ENCODE measurements at places on chromosomes 2 and 18.

DNA sequence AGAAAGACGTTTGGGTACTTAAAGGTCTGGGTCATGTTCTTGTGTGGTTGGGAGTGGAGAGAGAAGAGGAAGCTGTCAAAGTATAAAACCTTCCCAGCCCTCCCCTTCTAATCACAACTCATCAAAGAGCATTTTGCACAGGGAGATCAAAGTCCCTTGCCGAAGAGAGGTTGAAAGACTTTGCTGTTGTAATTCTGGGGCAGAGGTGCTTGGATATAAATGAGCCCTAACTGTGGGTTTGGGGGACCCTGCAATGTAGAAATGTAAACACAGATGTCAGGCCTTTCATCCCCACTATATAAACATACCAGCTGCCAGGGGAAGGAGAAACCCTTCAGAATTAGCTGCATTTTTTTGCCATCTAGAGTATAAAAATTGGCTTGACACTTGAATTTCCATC is 182.1 kb downstream of the ETAA1 start:
- no peak for DNase-seq

DNA sequence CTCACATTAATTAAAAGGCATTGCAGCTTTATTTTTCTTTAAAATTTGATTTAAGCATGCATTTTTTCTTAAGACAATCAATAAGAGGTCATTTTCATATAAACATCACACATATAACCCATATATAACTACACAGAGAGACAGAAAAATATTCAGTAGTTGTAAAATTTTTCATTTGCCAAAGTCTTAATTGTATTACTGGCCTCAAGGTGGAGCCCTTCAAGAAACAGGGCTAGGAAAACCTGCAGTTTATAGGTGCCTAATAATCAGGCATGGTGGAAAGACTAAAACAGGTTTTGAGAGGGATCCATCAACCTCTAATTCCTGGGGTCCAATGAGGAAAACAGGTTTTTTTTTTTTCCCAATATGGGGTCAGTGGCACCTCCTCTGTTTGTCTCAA is 71.3 kb upstream of the ZNF804A start:
- no peak for DNase-seq

DNA sequence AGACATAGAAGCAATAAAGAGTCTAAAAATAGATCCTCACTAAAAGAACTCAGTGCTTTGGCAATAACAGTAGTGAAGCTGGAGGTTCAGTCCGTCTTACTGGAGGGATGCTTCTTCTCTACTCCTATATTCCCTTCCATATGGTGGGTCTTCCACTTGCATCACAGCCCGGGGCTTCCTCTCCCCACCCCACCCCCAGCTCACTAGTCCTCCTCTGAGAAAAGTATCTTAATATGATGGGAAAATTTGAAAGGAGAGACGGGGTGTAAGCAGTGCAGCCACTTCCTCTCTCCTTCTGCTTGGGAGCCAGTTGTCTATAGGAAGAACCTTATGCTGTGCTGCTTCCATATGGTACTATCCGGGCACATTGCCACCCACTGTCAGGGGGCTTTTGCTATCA is 57.2 kb upstream of the SPOPL start:
- no peak for DNase-seq

GRCh38 chr18:29648891-29649290 is 1393.7 kb downstream of the DSC3 start:
- DNase-seq = no peak

GRCh38 chr18:74921057-74921820 is 287.7 kb downstream of the PTGR3 start:
- DNase-seq = no peak

DNA sequence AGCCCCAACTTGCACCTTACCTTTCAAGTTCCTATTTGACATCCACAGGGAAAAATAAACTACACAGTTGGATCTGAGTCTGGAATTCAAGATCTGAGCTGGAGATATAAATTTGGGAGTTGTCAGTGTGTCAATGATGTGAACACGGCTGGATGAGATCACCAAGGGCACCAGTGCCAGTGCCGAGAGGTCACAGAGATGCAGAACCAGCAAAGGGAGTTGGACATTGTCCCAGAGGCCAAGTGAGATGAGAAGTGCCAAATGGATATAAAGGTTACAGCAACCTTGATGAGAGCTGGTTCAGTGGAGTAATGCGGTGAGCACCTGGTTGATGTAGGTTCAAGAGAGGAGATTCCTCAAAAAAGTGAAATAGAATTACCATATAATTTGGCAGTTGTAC is 24.8 kb downstream of the LRRFIP1 start:
- no peak for DNase-seq

DNA sequence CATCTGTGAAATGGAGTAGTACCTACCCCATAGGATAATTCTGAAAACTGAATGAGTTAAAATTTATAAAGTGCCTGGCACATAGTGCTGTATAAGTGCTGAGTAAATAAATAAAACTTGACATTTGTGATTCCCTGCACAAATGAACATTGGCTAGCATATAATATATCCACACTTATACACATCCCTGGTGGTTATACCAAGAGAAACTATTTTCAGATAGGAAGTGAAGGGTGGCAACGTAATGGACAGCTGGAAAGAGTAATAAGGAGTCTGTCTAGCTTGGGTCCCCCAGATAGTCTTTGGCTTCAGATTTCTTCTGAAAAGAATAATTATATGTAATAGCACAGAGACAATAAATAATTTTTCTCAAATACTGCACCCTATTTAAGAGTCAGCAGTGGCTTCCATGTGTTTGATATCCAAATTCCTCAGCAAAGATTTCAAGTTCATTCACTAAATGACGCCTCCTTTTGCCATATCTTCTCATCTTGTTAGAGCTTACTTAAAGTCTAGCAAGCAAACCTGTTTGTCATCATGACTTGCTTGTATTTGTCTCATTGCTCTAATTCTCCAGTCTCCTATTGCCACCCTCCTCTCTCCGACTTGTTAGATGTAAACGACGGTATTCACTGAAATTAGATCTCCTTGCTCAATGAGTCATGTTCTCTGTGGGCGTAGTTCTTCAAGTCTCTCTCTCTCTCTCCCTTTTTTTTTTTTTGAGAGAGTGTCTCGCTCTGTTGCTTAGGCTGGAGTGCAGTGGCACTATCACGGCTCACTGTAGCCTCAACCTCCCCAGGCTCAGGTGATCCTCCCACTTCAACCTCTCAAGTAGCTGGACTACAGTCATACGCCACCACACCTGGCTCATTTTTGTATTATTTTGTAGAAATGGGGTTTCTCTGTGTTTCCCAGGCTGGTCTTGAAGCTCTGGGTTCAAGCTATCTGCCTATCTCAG is 8.7 kb upstream of the ADGRF3 start:
- no peak for DNase-seq

GRCh38 chr2:91974401-91975129 is 2896.7 kb upstream of the TEKT4 start:
- DNase-seq = no peak

DNA sequence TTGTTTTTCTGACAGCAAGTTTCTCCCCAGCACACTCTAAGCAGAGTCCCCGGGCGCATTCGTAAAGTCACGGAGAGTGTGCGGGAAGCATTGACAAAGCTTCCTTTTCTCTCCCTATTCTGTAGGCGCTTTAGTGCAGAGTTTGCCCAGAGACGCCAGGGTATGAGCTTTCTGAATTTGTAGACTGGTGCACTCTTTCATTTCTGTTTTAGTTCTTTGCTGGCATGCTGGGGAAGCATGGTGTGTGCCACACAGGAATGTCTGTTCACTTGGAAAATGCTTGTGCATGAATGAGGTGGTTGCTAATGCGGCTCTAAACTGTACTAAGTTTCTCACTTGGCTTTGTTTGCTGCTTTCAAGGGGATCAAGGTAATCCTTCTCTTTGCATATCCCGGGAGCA is 102.6 kb downstream of the RTN4 start:
- DNase-seq = no peak

GRCh38 chr2:188410504-188411235 is 119.0 kb downstream of the GULP1 start:
- DNase-seq = no peak

- peak; percentile 63 for DNase-seq
Measured at GRCh38 chr2:231545105-231545902, 15.1 kb upstream of the NMUR1 start.

DNA sequence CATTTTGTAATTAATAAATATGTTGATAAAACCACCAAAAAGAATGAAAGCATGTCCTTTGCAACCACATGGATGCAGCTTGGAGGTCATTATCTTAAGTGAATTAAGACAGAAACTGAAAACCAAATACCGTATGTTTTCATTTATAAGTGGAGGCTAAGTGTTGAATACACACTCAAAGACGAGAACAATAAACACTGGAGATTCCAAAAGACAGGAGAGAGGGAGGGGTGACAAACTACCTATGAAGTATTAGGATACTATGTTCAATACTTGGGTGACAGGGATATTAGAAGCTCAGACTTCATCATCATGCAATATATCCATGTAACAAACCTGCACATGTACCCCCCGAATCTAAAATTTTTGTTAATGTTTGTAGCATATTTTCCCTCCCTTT is 7.0 kb downstream of the ERLEC1 start:
- DNase-seq = no peak

DNA sequence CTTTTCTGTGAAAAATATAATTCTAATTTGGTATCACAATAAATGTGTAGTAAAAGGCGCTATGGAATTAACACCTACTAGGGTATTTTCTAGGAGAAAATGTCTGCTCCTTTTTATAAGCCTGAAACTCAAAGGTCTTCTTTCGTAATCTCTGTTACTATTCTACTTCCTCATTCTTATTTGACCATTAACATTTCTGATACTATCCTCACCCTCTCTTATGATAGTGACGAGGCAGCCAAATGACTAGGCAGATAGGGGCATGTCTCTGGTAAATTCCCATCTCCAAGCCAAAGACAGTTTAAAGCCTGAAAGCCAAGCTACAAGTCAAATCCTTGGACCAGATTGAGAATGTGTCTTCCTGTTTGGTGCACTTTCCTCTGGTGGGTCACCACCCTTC is 251.7 kb downstream of the LRRTM4 start:
- DNase-seq = no peak

DNA sequence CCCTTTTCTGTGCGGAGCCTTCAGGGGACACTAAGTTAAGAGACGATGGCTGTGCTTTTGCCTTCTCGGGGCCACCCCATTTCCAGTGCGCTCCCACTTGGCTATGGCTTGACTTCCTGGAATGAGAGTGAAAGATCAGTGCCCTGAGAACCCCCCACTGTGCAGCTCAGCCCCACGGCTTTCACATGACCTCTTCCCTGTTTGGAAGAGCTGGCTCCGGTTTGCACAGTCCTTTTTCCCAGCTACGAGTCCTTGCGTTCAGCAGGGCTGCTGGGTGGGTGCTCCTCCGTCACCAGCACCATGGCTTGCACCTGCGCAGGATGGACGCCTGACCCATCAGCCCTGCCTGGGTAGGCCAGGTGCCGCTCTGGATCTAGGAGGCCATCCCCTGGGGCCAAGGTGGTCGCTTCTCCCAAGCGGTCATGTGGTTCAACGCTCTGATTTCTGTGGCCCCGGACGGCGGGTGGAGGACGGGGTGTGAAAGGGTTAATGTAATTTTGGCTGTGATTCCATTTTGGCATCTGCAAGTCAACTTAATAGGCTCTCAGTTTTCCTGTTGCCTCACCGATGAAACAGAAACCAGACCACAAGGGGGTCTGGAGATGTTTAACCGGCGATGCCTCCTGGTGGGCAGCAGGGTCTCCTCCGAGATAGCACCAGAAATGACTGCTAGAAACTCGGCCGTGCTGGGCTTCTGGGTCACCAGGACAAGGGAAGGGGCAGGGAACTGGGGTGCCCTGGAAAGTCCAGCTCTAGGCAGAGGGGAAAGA is 113.1 kb upstream of the HAAO start:
- DNase-seq = no peak

- DNase-seq = no peak
Measured at GRCh38 chr2:180607514-180608049, 372.8 kb upstream of the UBE2E3 start.

- peak; percentile 60 for DNase-seq
Measured at GRCh38 chr2:65299246-65299645, 71.6 kb downstream of the ACTR2 start.

- no peak for DNase-seq
Measured at GRCh38 chr2:49830846-49831245, 676.5 kb upstream of the FSHR start.

- no peak for DNase-seq
Measured at GRCh38 chr2:72367530-72368225, 220.0 kb upstream of the CYP26B1 start.

GRCh38 chr18:79506191-79507075 is 110.7 kb downstream of the NFATC1 start:
- no peak for DNase-seq

DNA sequence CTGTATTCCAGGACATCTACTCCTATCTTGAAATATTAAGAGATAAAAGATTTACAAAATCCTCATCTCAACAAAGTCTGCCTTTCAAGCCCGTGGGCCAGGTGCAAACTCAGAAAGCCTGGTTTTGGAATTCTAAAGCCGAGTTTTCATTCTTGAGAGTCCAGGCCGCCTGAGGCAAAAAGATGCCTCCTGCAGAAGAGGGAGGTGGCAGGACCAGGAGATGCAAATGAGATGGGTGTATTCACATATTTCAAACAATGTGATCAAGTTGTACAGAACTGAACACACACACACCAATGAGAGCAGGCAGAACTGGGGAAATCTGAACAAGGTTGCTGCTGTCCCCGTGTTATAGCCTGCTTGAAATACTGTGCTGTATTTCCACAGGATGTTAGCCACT is 7.7 kb upstream of the HS6ST1 start:
- DNase-seq = no peak

- peak; percentile 48 for DNase-seq
Measured at GRCh38 chr2:10654069-10654468, 35.7 kb downstream of the NOL10 start.

GRCh38 chr2:239359196-239359912 is 41.5 kb downstream of the HDAC4 start:
- DNase-seq = no peak

GRCh38 chr2:236939271-236939670 is 146.4 kb upstream of the COPS8 start:
- no peak for DNase-seq

DNA sequence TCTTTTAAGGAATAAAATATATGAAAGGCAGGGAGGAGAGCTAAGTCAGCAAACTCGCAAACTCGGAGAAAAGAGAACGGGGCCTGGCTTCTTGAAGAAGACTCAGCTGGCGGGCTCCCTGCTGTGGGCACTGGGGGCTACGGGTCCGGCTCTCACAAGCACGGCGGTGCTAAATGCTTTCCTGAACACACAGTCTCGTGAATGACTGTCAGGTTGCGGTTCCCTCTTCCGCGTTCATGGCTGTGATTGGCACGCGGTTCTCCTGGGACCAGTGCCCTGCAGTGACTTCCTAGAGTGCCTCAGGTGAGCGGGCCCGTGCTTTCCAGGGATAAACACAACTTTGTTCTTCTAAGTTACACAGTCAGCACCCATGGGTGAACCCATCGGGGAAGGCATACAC is 208.4 kb downstream of the HDAC4 start:
- DNase-seq = no peak

DNA sequence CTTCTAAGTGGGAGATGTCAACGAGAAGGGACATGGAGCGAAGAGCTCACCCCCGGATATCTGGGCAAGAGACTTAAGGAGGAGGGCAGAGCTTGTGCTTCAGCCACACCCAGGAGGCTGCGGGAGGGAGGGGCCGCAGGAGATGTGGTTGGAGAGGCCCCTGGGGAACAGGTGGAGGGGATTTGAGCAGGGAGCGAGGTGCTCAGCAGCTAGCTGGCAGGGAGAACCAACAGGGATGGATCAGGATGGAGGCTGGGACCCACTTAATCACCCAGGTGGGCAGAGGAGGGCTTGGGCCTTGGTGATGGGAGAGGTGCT is 78.3 kb downstream of the MBP start:
- no peak for DNase-seq

- DNase-seq = no peak
Measured at GRCh38 chr2:19819097-19820065, 82.4 kb downstream of the TTC32 start.

GRCh38 chr18:35215026-35215425 is 25.8 kb upstream of the ZNF397 start:
- no peak for DNase-seq
